Activated T-cell treated with anti-CD3 and anti-CD28 coated beads, Interleukin-2, amount 50 U/mL, for 72 hours (primary cell): ENCODE measurements at places on chromosomes 12 and 14. TPM values are rescaled to one million over a fixed set of nuclear protein-coding genes. Genes with fewer than 3 reads are reported as not detected.

GRCh38 chr12:4763549-4763948 is 43.3 kb downstream of the GALNT8 start:
- H3K4me3 ChIP-seq, result no peak overlapping the region
- H3K36me3 ChIP-seq, result no peaks in the 10 kb centered on the region
- no peak for DNase-seq
- no peaks in the 10 kb centered on the region for H3K4me1 ChIP-seq

GRCh38 chr12:77578466-77579220 is 252.1 kb upstream of the NAV3 start:
- H3K4me3 ChIP-seq, result no peak overlapping the region
- DNase-seq, result no peak
- H3K4me1 ChIP-seq, result no peaks in the 10 kb centered on the region

DNA sequence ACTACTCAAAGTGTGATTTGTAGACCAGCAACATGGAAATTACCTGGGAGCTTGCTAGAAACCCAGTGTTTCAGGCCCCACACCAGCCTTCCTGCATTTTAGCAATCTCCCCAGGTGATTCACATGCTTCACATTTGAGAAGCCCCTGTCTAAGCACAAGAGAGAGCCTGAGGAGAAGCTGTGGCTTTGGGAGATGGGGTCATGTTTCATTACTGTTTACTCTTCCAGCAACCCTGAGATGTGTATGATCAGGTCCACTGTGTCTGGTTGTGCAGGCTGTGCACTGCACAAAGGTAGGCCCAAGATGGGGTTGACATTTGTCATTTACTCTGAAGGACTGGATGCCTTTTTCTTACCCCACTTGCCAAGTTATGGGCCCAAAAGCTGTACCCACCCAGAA is 190.1 kb downstream of the SLC41A2 start:
- no peak for DNase-seq
- H3K27ac ChIP-seq, result no peak overlapping the region
- no peaks in the 10 kb centered on the region for H3K27me3 ChIP-seq
- H3K4me3 ChIP-seq, result no peak overlapping the region

GRCh38 chr12:107302649-107303341 is 209.4 kb upstream of the CRY1 start:
- H3K4me1 ChIP-seq, result no peaks in the 10 kb centered on the region
- no peaks in the 10 kb centered on the region for H3K36me3 ChIP-seq
- DNase-seq, result no peak
- H3K27me3 ChIP-seq, result no peaks in the 10 kb centered on the region
- H3K4me3 ChIP-seq, result no peak overlapping the region

DNA sequence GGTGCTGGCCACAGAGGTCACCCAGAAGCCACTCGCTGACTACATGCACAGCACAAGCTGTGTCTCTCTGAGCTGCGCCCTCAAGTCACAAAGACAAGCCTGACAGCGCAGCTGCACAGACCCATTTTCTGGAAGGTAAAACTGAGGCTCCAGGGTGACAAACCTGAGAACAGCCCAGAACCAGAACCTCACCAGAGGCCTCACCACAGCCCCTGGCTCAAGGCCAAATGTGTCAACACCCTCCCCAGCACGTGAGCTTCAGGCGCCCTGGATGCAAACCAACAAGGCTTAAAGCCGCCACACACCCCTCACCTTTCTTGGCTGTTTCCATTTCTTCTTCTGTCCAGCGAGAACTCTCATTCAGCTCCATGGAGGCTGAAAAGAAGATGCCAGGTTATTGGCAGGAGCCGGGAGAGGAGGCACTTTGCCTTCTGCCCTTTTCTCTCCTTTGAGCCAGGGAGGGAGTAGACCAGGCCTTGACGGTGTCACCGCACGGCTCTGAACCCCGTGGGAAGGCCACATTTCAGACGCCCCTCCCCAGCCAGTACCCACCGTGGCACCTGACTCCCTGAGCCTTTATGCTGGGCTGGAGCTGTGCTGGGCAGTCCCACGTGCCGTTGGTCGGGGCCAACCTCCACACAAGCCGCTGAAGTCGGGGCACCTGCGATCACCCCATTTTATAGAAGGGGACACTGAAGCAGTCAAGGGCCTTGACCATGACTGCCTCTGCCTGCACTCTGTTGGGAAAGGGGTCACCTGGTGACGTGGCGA is 103.1 kb downstream of the RFLNA start:
- H3K27me3 ChIP-seq, result no peaks in the 10 kb centered on the region
- DNase-seq, result no peak
- H3K36me3 ChIP-seq, result peaks cover 1% of the 10 kb centered on the region
- H3K27ac ChIP-seq, result no peak overlapping the region

DNA sequence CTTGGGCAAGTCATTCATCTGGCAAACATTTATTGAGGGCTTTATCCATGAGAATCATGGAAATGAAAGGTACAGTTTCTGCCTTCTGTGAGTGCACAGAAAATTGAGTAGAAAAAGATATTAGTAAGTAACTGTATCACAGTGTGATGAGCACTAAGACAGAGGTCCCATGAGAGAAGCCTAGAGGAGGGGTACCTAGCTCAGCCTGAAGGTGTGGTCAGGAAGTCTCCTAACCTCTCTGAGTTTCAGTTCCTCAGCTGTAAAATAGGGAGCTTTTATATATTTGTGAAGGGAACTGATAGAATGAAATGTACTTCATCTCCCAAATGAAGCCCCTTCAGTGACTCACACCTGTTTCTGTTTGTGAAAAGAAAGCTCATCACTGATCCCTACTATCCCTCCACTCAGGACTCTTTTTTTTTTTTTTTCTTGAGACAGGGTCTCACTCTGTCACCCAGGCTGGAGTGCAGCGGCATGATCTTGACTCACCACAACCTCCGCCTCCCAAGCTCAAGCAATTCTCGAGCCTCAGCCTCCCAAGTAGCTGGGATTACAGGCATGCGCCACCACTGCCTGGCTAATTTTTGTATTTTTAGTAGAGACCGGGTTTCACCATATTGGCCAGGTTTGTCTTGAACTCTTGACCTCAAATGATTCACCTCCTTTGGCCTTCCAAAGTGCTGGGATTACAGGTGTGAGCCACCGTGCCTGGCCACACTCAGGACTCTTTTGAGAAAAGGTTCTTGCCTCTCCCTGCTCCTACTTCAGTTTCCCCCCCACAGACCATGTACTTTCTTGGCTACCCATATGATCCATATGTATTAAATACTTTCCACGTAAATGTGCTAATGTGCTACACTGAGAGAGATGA is 93.7 kb upstream of the FUT8 start:
- peaks cover 66% of the 10 kb centered on the region for H3K4me1 ChIP-seq
- H3K4me3 ChIP-seq, result peak overlapping the region; percentile 27
- no peaks in the 10 kb centered on the region for H3K27me3 ChIP-seq
- H3K36me3 ChIP-seq, result peaks cover 2% of the 10 kb centered on the region
- no peak overlapping the region for H3K27ac ChIP-seq
- no peak for DNase-seq

GRCh38 chr12:88951860-88952561 is 371.7 kb upstream of the KITLG start:
- DNase-seq, result no peak
- no peaks in the 10 kb centered on the region for H3K36me3 ChIP-seq
- no peaks in the 10 kb centered on the region for H3K4me1 ChIP-seq

DNA sequence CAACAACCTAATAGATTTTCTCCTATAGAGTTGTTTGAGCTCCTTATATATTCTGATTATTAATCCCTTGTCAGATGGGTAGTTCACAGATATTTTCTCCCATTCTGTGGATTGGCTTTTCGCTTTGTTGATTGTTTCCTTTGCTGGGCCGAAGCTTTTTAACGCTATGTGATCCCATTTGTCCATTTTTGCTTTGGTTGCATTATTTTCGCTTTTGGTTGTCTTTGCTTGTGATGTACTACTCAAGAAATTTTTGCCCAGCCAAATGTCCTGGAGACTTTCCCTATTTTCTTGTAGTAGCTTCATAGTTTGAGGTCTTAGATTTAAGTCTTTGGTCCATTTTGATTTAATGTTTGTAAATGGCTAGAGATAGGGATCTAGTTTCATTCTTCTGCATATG is 258.4 kb upstream of the FAR2 start:
- H3K4me1 ChIP-seq, result no peaks in the 10 kb centered on the region
- H3K27ac ChIP-seq, result no peak overlapping the region
- H3K36me3 ChIP-seq, result no peaks in the 10 kb centered on the region
- no peak overlapping the region for H3K4me3 ChIP-seq
- no peak for DNase-seq

DNA sequence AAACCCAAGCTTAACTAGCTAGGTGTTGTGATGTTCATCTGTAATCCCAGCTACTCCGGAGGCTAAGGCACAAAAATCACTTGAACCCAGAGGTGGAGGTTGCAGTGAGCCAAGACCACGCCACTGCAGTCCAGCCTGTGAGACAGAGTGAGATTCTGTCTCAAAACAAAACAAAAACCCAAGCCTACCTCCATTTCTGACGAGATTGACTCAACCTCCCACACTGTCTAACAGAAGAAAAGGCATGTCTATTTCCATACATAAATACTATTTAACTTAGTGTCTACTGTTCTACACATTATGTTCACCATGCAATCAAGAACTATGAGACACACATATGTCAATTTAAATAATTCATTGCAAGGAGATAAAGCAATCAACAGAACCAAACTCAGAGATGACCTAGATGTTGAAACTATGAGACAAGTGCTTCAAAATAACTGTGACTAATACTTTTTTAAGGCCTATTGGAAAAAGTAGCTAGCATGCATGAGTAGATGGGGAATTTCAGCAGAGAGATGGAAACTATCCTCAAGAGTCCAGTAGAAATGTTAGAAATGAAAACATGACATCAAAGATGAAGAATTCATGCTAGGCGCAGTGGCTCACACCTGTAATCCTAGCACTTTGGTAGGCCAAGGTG is 75.9 kb upstream of the DHRS4 start:
- peak overlapping the region; percentile 87 for H3K27ac ChIP-seq
- H3K36me3 ChIP-seq, result no peaks in the 10 kb centered on the region
- peak; percentile 42 for DNase-seq
- peaks cover 25% of the 10 kb centered on the region for H3K4me1 ChIP-seq

DNA sequence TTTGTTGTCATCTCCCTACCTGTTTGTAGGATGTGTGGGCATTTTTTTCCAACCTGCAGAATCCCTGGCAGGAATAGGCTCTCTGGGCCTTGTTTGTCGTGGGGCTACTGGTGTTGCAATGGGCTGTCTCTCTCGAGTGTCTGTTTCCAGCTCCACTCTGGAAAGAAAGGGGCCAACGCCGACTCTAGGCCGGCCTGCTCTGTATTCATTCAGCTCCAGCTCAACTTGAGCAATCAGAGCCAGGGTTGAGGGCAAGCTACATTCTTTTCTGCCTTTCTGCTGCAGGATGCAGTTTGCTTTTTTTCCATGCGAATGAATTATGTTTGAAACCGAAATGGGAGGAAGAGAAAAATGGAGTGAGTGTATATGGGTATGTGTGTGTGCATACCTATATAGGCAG is 2.3 kb downstream of the JDP2 start:
- no peak overlapping the region for H3K4me3 ChIP-seq
- H3K36me3 ChIP-seq, result peaks cover 3% of the 10 kb centered on the region
- peaks cover 22% of the 10 kb centered on the region for H3K4me1 ChIP-seq
- no peak for DNase-seq
- peaks cover 27% of the 10 kb centered on the region for H3K27me3 ChIP-seq
- H3K27ac ChIP-seq, result no peak overlapping the region

DNA sequence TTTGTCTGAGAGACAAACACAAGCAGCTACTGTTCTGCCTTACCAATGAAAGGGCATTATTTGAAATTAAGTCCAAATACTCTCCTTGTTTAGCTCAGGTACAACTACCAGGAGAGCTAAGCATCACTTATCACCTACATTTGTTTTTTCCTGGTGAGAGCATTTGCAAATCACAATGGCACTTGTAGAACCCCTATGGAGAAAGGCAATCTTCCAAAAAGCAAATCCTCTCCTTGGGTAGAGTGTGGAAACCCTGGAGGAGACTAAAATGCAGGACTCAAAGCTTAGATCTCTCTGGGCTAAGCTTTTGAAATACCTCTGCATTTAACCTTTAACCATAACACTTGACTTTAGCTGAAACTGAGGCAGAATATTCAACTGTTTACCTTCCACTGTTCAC is 20.8 kb downstream of the GTSF1 start:
- H3K36me3 ChIP-seq, result no peaks in the 10 kb centered on the region
- H3K27ac ChIP-seq, result no peak overlapping the region
- H3K27me3 ChIP-seq, result no peaks in the 10 kb centered on the region

The RPL41 gene
- total RNA-seq, result 5,269 TPM

The FRS2 gene
- total RNA-seq, result 13.2 TPM

The TMEM119 gene
- 0.65 TPM for total RNA-seq

The AMIGO2 gene
- 15.1 TPM for total RNA-seq

The RTL1 gene
- total RNA-seq, result not detected

The APAF1 gene
- total RNA-seq, result 22.2 TPM

The PLEKHD1 gene
- 0.12 TPM for total RNA-seq

The PYGL gene
- total RNA-seq, result 0.50 TPM

The LUM gene
- not detected for total RNA-seq
